ENCODE measurements at places on chromosomes 13 and 19.
A peak's percentile ranks its signal among the peaks of the same experiment; 100 is the strongest.

- ATAC-seq = no peak
Observed at GRCh38 chr13:35856084-35856483, 275.1 kb downstream of the DCLK1 start.

- no peak for ATAC-seq
Observed at GRCh38 chr19:14473073-14473977, 1.8 kb downstream of the PTGER1 start.

DNA sequence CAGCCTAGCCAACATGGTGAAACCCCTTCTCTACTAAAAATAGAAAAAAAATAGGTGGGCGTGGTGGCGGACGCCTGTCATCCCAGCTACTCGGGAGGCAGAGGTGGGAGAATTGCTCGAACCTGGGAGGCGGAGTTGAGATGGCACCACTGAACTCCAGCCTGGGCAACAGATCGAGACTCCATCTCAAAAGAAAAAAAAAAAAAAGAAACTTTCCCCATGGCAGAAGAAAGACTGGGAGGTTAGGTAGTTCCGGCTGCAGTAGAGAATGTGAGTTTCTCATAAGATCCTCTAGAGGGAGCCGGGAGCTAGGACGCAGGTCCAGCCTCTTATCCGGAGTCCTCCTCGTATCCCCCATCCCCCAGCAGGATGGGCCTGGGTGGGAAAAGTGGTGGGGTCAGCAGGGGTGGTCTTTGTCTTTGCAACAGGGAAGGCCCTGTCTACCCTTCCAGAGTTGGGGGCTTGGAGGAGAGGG lies 13.2 kb upstream of the CREB3L3 start:
- peak; percentile 97 for ATAC-seq

DNA sequence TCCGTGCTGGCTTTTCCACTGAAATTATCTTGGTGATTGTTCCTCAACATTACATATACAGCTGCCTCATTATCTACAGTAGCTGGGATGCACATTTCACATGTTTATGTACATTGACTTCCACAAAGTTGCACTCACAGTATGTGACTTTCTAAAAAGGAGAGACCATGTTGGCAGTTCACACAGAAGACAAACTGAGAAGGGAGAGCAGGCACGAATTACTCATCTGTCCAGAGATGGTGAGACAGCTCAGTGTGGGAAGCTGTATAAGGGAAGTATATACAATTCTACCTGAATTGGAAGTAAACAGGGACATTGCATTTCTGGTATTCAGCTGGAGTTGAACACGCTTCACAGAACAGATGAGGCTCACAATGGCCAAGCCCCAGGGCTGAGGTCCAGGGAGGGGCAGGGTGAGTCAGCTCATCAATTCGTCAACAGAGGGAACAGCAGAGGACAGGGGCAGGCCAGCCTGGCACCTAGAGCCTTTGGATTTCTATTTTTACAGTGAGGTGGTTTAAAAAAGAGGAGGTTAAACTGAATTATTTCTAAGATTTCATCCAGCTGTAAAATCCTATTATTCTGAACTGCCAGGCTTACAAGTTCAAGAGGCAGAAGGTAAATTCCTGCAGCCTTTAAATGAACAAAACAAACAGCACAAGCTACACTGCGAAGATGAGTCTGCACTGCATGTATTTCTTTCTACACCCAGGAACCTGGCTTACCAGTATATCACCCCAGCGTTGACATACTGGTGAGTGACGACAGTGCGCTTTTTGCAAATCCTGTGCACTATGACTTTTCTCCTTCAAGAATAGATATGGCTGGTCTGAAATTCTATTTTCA lies 9.8 kb downstream of the PARP4 start:
- ATAC-seq = peak; percentile 88

- no peak for ATAC-seq
Observed at GRCh38 chr19:49328741-49329140, 3.8 kb upstream of the SLC6A16 start.

DNA sequence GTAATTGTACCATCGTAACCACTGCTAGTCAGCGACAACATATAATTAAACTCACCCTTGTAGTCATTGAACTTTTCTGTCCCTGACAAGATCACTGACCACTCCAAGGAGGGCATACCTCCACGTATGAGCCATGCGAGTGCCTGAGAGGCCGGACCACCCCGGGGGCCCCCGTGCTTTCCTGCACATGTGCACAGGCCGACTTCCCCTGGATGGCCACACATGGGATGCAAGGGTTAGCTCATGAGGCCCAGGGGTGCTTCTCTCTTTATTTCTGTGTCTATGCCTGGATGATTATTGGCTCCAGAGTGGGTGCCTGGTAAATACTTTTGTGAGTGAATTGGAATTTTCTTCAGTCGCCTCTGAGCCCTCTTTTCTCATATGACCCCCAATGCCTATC lies 82.8 kb upstream of the ZNF536 start:
- ATAC-seq = no peak

- ATAC-seq = peak; percentile 5
Observed at GRCh38 chr13:109697936-109698335, 88.4 kb downstream of the IRS2 start.

GRCh38 chr13:96002322-96003131 lies 50.7 kb downstream of the UGGT2 start:
- ATAC-seq = no peak

GRCh38 chr19:42150911-42151361 lies 18.7 kb upstream of the POU2F2 start:
- no peak for ATAC-seq

DNA sequence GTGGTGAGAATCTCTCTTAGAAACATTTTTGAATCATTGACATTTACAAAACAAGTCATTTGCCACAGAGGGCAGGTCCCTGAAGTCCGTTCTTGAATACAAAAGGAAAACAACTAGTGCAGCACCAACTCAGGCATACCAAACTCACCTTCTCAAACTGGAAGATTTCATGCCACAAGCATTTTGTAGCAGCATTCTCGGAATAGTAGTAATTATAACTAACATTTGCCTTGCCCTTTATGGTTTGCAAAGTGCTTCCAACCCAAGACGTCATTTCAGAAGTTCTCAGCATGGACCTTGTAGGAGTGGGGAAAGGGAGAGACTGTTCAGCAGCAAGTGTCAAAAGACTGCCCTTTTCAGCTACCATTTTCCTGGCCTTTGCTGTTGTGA lies 344.6 kb downstream of the RFC3 start:
- no peak for ATAC-seq

DNA sequence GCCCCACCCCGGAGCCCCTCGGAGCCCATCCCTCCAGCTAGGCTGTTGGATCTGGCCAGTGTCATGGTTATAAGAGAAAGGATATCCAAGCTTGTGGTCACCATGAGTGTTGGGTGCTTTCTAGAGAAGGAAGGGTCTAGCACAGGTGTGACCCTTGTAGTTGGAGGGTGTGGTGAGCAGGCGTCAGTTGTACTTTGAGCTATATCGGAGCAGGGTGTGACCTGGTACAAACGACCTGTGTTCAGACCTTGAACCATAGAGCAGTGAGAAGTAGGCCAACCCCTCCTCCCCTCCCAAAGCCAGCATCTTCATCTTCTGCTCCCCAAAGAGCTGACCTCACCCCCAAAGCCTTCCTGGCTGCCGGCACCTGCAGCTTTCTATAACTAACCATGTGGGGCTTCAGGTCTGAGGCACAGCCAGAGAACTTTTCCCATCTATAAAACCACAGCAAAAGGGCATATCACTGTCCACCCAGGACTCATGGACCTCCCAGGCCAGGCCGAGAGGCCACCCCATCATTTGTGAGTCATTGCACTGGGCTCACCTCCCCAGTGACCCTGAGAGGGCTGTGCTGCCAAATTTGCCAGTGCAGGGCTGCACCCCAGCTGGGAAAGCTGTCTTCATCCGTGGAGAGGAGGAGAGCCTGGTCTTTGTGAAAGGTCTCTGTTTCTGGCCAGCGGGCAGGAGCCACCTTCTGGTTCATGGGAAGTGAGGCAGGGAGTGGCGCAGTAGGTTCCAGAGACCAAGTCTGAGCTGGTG lies 14.2 kb downstream of the RAB8A start:
- ATAC-seq = no peak

DNA sequence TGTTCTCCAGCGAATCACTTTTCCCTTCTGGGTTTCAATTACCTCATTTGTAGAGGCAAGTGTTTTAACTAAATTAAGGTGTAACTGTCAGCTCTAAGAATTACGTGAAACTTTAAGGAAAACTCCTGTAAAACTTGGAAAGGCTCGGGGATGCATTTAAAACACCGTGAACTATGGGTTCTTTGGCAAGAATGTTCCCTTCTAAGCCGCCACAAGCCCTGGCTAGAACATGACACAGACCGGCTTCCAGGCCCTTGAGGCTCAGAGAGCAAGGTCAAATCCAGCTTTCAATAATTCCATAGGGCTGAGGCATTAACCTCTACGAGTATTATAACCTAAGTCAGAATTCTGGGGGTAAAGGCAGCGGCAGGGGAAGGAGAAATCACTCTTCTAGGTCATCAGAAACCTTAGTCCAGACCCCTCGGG lies 685 bp downstream of the VWA8 start:
- peak; percentile 55 for ATAC-seq

- peak; percentile 60 for ATAC-seq
Observed at GRCh38 chr13:100363285-100363711, 225.3 kb downstream of the GGACT start.

DNA sequence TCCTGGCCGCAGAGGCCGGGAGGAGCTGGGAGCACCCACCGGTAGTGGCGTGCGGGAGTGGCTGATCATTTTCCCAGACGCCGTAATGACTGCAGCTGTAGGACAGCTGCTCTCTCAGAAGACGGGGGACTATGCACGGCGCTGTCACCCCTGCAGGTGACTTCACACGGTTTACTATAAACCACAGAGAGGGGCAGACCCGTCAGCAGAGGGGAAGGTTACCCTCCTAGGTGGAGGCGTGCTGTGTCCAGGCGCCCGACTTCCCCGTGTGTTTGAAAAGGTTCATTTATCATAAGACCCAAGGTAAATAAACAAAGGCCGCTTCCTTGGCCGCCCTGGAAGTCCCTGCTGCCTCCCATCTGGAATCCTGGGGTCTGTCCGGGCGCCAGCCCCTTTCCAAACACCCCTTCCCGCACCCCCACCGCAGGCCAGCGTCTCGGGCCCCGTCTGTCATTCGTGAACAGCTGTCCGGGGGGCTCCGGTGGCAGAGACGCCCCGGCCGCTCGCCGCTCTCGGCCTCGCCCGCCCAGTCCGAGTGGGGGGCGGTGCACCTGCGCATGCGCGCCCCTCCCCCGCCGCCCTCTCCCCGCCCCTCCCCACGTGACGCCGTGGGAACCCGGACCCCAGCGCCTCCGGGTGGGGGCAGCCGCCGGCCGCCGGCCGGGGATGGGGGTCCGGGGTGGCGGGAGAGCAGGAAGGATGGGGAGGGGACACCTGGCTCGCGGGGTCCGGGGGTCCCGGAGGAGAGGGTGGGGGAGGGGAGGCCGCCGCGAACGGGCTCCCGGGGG lies 915 bp downstream of the SHC2 start:
- ATAC-seq = peak; percentile 15

GRCh38 chr13:52012512-52012836 lies 276 bp downstream of the ALG11 start:
- ATAC-seq = no peak

- ATAC-seq = peak; percentile 64
Observed at GRCh38 chr13:112443191-112443994, 67.2 kb downstream of the SPACA7 start.

DNA sequence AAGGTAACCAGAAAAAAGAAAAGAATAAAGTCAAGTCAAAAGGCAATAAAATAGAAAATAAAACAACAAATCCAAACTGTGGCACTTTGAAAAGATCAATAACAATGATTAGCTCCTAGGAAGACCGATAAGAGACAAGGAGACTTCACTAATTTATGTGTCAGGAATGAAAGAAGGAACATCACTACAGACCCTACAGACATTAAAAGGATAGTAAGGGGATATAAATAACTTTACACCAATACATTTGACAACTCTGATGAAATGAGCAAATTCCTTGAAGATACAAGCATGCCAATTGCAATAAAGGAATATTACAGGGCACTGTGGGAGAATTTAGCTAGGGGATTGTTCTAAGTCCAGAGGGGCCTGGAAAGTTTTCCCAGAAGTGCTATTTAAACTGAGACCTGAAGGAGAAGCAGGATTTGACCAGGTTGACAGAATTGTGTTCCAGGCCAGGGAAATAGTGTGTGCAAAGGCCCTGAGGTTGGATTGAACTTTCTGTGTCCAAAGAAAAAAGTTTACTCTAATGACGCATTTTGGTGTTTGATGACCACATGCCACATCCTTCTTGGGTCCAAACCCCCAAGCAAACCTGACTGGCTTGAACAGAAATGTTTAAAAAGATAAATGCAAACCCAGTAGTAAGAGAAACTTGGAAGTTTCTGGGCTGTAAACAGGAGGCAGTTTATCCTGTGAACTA lies 1.6 kb upstream of the C19orf38 start:
- no peak for ATAC-seq

- no peak for ATAC-seq
Observed at GRCh38 chr13:87674247-87674738, 3.1 kb downstream of the SLITRK5 start.

GRCh38 chr19:3725121-3725520 lies 16.9 kb downstream of the TJP3 start:
- ATAC-seq = no peak

GRCh38 chr13:47066226-47066625 lies 169.4 kb upstream of the HTR2A start:
- no peak for ATAC-seq

GRCh38 chr19:29630655-29631054 lies 24.6 kb downstream of the POP4 start:
- no peak for ATAC-seq

DNA sequence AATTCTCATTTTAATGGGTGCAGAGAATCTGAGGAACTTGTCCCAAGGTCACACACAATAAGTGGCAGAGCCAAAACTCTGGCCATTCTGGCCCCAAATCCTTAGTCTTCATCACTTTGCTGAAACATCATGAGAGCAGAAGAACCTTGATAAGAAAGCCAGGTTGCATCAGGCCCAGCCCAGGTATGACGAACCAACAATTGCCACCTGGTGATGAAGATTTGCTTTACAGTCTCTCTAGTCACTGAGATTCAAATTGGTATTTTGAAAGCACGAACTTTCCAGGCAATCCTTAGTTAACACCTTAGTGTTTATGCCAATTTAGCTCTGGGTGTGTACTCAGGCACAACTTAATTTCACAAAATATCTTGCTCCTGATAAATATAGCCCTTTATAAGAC lies 502.7 kb upstream of the HTR2A start:
- ATAC-seq = no peak

DNA sequence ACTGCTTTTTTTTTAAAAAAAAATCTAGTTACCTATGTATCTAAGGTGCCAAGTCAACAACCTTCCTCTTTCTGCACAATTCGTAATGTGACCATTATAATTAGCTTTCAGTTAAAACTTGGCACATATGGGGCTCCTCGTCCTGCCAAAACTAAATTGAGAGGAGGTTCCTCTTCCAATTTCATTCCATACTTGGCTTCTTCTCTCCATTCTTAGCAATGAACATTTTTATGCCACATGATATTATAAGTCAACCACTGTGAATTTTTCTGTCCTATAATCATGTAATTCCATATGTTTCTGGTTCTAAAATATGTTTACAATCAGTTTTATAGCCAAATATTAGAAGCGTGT lies 177.0 kb downstream of the DCLK1 start:
- ATAC-seq = no peak

DNA sequence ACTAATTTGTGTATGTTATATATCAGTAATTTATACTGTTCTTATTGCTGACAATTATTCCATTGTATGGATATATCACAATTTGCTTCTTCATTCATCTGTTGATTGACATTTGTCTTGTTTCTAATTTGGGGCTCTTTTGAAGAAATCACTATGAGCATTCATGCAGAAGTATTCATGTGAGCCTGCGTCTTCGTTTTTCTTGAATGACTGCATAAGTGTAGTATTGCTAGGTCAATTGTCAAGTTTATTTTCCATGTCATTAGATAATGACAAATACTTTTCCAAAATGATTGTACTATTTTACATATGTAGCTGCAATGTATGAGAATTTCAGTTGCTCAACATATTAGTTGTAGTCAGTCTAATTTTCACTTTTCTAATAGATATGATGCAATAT lies 1796.9 kb downstream of the SLITRK5 start:
- ATAC-seq = no peak

Measured in SK-N-SH treated with all-trans-retinoic acid at 6 μM for 48 hours (cell line).